ENCODE measurements at places on chromosomes 7 and 10.

GRCh38 chr10:33410860-33411234 lies 76.4 kb upstream of the NRP1 start:
- DNase-seq = no peak

DNA sequence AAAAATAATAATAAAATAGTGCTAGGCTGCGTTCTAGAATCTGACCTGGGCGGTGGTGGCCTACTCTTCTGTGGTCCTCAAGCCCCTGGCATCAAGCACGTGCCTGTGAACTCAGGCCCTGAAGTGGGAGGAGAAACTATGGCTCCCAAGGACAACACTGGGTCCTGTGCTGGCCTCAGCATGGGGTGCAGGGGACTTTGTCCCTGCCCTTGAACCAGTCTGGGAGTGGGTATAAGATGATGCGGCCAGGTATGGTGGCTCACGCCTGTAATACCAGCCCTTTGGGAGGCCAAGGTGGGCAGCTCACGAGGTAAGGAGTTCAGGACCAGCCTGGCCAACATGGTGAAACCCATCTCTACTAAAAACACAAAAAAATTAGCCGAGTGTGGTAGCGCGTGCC lies 5.5 kb downstream of the ZP3 start:
- DNase-seq = no peak

DNA sequence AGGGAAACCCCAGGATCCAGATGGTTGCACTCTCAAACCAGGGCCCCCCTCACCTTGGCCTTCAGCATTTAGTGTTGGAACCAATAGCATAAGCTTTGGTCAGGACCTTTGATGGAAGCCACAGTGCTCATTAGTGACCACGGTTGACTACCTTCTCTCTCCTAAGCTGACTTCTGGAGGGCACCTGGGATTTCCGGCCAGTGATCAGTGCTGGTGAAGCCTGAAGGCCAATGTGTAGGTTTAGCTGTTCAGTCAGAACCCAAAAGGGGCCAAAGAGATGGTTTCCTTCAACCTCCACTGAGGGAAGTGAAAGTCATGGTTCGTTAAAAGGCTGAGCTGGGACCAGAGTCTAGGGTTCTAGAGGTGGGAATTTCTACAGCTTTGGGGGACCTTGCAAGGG lies 46.4 kb downstream of the TCF7L2 start:
- no peak for DNase-seq

DNA sequence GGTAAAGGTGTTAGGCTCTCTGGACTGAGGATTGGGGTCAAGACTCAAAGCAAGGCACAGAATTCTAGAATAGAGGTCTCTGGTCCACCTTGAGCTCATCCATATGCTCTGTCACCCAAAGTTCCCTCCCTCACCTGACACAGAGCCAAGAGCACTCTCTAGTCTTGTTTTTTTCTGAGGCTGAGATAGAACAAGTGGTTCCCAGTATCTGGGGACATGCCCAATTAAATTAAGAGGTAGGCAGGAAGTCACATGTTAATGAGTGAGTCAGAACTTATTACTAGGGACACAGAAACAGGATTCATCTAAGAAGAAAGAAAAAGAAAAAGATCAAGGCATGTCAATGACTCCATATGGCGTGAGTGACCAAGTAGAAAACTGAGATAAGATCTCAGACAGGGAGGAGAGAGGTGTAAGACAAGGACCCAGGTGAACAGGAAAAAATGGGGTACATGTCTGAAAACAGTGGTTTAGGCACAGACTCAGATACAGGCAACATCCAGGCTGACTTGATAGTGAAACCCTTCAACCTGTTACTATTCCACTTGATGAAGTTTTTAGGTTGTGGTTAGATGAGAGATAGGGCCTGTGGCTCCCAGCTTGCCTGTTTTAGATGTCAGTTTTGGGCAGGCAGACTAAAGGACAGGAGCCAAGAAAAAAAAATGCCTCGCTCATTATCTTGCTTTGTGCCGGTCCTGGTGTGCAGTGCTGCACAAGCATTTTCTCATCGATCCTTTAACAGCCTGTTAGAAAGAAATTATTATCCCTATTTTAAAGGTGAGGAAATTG lies 609.9 kb downstream of the CCSER2 start:
- DNase-seq = no peak

- no peak for DNase-seq
These were observed 8.0 kb downstream of the LRRN3 start for GRCh38 chr7:111098926-111099250.

- DNase-seq = no peak
These were observed 283.5 kb upstream of the PPP2R2D start for GRCh38 chr10:131617113-131617858.

DNA sequence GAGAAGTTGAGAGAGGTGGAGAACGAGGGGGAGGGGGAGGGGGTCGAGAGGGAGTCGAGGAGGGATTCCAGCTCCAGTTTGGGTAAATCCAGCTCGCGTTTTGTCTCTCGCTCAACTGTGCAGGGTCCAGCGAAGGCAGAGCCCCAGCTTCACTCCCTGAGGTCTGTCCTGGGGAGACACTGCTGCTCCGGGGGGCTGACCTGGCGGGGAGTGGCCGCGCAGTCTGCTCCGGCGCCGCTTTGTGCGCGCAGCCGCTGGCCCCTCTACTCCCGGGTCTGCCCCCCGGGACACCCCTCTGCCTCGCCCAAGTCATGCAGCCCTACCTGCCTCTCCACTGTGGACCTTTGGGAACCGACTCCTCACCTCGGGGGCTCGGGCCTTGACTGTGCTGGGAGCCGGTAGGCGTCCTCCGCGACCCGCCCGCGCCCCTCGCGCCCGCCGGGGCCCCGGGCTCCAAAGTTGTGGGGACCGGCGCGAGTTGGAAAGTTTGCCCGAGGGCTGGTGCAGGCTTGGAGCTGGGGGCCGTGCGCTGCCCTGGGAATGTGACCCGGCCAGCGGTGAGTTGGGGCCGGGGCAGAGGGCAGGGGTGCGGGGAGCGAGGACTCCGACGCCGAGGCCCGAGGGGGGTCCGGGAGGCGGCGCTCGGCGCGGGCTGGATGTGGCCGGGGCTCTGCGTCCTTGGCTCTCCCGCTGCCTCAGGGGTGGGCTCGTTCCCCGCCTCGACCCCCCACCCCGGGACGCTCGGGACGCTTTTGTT lies at the start of gene TET1:
Gene TET1 (plus strand): TSS at position 152 of the 757 bp plus-strand sequence. CDS start 12,002 bp downstream, outside the sequence.
- no peak for DNase-seq

GRCh38 chr10:96324447-96324846 lies 20.2 kb downstream of the DNTT start:
- DNase-seq = no peak

DNA sequence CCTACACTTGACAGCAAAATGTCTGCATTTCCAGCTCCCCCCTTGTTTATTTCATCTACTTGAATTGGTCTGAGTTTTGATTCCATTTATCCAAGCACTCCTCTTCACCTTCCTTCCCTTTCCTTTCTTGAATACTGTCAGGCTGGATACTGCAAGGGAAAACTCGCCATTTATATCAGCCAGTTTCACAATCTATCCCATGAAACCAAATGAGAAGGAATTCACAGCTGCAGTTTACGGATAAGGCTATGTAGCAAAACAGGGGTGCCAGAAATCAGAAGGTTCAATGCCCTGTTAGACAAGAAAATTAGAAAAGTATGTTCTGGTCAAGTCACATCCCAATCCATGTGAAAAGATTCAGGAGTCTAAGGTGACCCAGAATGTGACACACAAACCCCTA lies 28.1 kb downstream of the CCDC6 start:
- DNase-seq = no peak

DNA sequence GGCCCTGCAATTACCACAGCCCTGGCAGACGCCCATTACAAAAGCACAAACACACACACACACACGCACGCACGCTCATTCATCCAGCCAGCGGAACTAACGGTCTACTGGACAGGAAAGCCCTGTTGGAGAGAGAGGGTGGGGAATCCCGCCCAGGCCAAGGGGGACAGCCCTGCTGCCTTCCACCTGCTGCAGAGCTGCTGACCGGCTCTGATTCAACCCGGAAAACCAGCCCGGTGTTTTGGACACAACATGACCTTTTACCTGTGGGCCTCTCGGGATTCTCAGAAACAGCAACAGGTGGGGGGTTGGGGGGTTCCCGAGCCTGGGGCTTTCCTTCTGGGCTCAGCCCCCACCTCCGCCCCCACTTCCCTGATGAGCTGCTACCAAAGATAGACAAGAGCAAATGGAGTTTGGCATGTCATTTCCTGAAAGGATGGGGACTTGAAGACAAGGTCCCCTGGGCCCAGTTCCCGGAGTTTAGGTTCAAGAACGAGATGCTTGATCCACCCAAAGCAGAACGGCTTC lies 18.5 kb upstream of the SERPINE1 start:
- no peak for DNase-seq

GRCh38 chr7:95794917-95795515 lies 22.7 kb downstream of the DYNC1I1 start:
- DNase-seq = no peak

- no peak for DNase-seq
These were observed 24.6 kb downstream of the PRR15 start for GRCh38 chr7:29588212-29588611.

GRCh38 chr10:100122780-100123179 lies 41.1 kb upstream of the CPN1 start:
- no peak for DNase-seq

- DNase-seq = no peak
These were observed 858 bp downstream of the CCDC136 start for GRCh38 chr7:128792471-128793180.

DNA sequence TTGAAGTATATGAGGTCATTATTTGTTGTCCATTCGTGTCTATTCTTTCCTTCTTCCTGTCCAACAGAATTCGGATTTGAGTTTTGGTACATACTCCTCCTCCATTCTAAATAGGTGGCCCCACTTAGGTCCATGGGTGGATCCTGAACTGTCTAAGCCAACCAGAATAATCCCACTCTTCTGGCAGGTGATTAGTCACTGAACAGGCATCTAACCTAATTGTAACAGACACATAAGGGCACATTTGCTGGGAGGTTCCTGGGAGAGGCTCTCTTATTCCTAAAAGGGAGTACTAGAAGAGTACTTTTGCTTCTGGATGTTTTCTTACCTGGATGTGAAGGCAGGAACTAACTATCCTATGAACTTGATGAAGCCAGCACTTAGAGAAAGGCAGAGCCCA lies 16.8 kb downstream of the LRRC72 start:
- no peak for DNase-seq

DNA sequence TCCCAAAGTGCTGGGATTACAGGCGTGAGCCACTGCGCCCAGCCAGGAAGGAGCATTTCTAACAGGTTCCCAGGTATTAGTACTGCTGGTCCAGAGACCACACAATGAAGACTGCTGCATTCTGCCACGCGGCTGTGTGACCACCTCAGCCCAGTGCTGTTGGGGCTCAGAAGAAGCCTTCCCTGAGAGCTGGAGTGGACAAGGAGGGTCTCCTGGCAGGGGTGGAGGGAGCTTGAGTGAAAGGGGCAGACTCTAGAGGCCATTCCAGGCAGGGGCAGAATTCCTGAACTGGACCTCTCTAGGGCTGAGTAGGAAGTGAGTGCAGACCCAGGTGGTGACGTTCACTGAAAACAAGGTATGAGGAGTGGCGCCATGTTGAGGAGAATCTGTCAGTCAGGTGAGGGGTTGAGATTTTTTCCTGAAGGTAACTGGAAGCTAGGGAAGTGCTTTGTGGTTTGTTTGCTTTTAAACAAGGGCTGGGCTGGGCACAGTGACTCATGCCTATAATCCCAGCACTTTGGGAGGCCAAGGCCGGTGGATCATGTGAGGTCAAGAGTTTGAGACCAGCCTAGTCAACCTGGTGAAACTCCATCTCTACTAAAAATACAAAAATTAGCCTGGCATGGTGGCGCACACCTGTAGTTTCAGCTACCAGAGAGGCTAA lies 67.6 kb downstream of the TACC2 start:
- DNase-seq = no peak

DNA sequence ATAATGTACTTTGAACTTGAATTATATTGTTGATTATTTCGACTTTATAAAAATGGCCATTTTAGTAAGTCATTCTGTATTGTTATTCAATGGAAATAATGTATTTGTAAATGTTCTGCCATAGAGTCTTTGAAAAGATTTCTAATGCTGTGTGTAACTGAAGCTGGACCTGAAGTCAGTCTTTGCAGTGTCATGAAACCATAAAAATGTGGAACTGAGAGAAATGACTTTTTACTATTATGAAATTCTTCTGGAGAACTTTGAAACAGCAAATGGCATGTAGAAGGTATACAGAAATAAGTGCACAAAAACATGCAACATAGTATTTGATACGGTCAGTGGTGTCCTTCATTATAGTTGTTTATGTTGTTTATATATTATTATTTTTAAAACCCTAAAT lies 59.7 kb upstream of the ADRA2A start:
- no peak for DNase-seq

GRCh38 chr7:149074116-149074885 lies 16.2 kb downstream of the ZNF786 start:
- DNase-seq = no peak

DNA sequence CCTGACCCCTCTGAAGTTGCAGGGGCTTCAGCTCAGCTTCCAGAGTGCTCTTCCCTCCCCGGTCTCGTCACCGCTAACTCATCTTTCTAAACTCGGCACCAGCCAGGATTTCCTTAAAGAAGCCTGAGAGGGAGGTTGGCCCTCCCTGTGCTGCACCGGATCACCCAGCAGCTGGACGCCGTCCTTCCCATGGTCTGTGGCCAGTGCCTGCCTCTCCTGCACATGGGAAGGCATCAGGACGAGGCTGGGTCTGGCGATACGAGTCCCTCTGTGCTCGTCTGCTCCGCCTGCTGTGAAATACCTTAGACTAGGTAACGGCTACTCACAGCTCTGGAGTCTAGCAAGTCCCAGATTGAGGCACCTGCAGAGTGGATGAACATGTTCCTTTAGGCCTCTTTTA lies 179.1 kb downstream of the ZMYND11 start:
- DNase-seq = no peak

- no peak for DNase-seq
These were observed 145.0 kb upstream of the LRRTM3 start for GRCh38 chr10:66780796-66781195.

DNA sequence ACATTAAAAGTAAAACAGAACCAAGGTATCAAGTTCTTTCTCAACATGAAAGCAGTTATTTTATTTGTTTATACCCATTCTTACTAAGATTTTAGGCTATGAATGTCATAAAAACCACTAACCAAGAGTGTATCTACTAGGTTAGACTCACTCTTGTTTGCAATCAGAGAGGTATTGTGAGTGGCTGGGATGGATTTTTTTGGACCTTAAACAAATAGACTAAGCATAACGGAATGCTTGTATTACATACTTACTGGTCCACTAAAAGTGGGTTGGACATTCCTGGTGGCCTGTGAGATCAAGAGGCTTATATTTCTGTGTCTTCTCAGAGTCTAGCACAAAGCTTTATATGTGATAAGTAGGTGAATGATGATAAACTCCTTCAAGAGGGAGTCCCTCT lies 32.6 kb upstream of the CBLL1 start:
- DNase-seq = no peak

GRCh38 chr7:2779051-2779450 lies 65.1 kb downstream of the GNA12 start:
- DNase-seq = no peak

DNA sequence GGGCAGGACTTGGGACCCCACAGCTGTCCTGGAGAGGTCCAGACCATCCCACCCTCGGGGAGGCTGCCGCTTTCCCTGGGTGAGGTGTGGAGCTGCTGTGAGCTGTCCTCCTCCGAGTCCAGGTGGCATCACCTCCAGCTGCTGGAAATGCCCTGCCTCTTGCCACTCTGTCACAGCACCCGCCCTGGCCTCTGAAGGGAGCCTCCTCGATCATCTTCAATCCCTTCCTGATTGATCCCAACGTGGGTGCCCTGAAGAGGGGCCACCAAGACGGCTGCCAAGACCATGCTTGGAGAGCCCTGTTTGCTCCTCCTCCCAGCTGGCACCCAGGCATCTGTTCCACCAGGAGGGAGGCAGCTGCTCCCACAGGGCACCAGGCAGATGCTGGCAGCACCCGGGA lies 4.6 kb downstream of the C10orf105 start:
- no peak for DNase-seq

All from stimulated activated CD4-positive, alpha-beta T cell treated with anti-CD3 and anti-CD28 coated beads, Interleukin-15, amount 100 ng/mL, for 1 hour (primary cell).